ENCODE measurements at places on chromosomes 1 and 21.

- DNase-seq = peak; percentile 47
These were observed 199.4 kb upstream of the DAB1 start for GRCh38 chr1:57623039-57623790.

GRCh38 chr1:224406216-224406615 lies 28.4 kb downstream of the WDR26 start:
- DNase-seq = peak; percentile 32

- peak; percentile 69 for DNase-seq
These were observed 35.8 kb upstream of the LMO4 start for GRCh38 chr1:87292684-87293493.

- DNase-seq = no peak
These were observed 46.4 kb downstream of the ELF3 start for GRCh38 chr1:202056644-202057334.
